WERI-Rb-1 (cell line): ENCODE measurements at places on chromosomes 3 and 15.

GRCh38 chr3:66792086-66792485 lies 206.0 kb upstream of the KBTBD8 start:
- DNase-seq: no peak

DNA sequence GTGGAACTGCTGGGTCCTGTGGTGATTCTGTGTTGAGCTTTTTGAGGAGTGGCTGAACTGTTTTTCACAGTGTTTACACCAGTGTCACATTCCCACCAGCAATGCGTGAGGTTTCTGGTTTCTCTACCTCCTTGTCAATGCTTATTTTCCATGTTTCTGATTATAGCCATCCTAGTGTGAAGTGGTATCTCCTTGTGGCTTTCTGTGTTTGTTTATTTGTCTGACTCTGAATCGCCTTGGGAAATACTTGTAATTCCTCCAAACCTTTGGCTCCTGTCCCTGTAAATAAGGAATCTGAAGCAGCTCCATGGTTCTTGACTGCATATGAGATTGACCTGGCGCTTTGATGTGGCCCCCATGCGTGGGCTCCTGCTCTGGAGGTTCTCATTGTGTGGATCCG lies 20.6 kb downstream of the FAN1 start:
- no peak for DNase-seq

GRCh38 chr3:186400662-186401061 lies 38.6 kb upstream of the DGKG start:
- no peak for DNase-seq

DNA sequence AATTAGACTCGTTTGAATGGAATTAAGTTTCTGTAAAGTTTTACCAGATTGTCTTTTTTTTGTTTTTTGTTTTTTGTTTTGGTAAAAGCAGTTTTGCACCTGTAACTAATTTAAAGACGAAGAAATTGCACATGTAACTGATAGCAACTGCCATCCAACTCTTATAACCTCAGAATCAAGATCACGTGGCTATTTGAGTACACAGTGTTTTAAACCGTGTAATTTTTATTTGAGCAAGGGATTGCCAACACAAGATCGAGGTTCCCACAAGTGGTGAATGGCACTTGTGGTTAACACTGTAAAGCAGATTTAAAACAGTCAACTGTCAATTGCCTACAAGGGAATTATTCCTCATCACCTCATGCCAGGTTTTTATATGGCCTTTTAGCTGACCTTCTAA lies 67.3 kb downstream of the PPARG start:
- DNase-seq: no peak

- no peak for DNase-seq
These were observed 54.3 kb upstream of the SGO1 start for GRCh38 chr3:20240154-20240883.

- peak; percentile 60 for DNase-seq
These were observed 19.4 kb upstream of the UBE2E2 start for GRCh38 chr3:23183731-23184130.

GRCh38 chr3:128508852-128509251 lies 15.9 kb upstream of the GATA2 start:
- no peak for DNase-seq

GRCh38 chr3:154018100-154018696 lies 103.0 kb upstream of the ARHGEF26 start:
- peak; percentile 61 for DNase-seq

GRCh38 chr3:176595307-176595706 lies 602.0 kb downstream of the TBL1XR1 start:
- DNase-seq: no peak

DNA sequence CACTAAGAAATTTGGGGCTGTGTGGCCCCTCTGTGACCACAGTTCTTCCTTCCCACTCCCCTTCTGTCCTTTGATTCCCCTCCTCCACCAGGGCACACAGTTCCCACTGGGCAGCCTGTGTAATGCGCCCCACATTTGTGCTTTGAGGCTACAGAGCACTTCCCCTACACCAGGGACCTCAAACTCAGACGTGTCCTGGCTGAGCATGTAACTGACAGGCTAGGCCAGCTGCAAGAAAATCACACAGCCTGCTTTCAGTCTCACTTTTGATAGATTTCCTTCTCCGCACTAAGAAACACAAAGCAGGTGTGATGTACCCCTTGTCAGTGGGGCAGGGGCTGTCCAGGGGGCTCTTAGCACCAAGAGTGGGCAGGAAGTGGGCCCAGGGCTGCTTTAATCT lies 29.6 kb downstream of the PRKCD start:
- no peak for DNase-seq

DNA sequence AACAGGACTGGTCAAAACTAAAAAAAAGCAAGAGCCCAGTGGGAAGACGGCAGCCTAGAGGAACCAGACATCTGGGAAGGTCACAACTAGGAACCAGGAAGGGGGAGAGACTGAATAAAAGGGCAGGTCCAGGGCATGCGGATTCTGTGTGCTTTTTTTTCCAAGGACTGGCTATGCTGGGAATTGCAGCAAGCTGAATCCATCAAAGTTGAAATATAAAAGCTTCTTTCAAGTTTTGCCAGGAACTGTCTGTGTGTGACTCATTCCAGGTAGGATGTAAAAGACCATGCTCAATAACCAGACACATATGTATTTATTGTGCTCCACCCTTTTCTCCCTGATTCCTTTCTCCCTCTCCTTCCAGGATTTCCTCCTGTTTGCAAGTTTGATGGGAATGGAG lies 47.9 kb upstream of the CCDC80 start:
- no peak for DNase-seq

DNA sequence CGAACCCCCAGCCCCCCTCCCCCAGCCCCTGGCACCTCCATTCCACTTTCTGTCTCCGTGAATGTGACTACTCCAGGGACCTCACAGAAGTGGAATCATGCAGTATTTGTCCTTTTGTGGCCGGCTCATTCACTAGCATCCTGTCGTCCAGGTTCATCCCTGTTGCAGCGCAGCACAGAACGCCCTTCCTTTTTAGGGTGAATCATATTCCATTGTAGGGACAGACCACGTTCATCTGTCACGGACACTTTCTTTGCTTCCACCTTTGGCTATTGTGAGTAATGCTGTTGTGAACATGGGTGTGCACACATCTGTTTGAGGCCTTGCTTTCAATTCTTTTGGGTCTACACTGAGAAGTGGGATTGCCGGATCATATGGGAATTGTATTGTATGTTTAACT lies 148.9 kb upstream of the IQSEC1 start:
- no peak for DNase-seq

DNA sequence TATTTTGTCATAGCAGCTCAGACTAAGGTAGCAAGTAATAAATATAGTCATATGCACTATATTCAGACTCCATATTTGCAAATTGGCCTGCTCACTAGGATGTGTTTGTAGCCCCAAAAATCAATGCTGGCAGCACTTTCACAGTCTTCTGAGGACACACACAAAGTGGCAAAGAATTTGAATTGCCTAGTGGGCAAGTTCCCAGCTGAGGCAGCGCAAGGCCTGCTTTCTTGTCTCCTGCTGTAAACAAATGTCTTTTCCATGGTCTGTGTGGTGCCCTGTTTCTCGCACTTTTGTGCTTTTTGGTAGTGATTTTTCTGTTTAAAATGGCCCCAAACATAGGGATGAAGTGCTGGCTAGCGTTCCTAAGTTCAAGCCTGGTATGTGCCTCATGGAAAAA lies 416.0 kb downstream of the OCA2 start:
- no peak for DNase-seq

DNA sequence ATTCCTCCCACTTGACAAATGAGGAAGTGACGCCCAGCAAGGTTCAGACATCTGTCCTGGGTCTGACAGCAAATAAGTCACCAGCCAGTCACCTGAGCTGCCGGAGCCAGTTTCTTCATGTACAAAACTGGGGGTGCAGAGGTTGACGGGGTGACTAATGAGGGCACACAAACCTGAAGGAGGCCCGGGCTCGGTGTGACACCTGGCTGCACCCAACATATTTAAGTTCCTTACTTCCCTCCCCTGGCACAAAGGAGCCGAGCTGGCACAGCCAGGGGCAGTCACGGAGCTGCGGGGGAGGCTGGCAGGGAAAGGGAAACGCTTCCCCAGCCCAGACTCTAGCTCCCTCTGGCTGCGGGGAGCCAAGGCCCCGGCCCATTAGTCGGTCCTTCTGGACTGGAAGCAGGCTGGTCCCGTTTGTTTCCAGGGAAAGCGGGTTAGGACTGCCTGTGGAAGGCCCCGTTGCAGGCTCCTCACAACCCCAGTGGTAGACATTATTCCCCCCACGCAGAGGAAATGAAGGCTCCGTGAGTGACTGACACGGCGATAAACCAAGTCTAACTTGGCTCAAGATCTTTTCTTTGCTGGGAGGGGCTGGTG lies 2.3 kb downstream of the FBXL22 start:
- peak; percentile 61 for DNase-seq

- no peak for DNase-seq
These were observed 28.7 kb upstream of the GBE1 start for GRCh38 chr3:81790117-81790516.

DNA sequence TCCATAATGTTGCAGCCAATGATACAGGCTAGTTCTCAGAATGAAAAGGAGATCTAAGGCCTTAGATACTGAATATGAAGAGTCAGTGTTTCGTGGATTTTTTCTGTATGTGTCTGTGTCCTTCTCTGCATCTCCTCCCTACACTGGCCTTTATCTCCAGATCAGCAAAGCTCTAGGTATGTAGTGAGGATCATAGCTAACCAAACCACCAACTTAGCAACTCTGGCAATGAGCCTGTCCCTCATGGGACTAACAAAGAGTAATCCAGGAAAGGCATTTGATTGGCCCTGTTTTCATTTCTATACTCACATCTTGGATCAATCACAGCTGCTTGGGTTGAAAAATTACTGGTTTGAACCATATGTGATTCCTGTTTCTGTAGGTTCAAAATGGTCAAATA lies 18.6 kb upstream of the CNTN3 start:
- no peak for DNase-seq

DNA sequence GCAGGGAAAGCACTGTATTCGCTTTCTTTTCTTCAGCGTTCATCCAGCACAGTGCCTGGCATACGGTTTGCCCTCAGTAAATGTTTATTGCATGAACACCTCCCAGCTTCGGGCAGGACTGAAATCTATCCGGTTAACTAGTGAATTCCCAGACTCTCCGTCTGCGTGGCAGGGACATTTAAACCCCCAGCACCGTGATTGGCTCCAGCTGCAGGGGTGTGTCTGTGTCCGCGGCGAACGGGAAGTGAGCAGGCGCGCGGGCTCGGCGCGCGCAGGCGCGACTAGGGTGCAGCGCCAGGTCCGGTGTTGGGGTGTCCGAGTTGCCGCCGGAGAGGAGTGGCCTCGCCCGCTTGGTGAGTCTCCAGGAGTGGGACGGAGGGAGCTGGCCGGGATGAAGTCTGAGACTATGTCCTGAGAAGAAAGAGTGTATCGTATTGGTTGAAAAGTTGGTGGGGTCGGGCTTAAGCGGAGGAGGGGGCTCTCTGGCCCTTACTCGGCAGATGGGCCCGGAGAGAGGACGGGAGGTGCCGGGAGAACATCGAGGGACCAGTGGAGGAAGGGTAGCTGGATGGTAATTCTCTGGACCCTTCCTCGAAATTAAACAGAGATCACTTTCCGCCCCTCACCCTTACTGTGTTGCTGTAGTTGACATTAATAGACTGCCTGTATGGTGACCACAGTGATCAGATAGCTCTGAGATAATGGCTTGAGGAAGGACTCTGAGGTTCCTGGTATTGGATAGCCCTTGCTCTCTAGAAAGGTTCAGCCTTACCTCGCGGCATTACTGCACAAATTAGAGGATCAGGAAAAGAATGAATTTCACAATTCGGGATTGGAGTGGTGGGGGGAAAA lies at the start of gene SNAP23:
Gene SNAP23, plus strand, starts transcription at position 274 of the 852 bp plus-strand sequence. CDS start 16,213 bp downstream, outside the sequence.
- peak; percentile 89 for DNase-seq

DNA sequence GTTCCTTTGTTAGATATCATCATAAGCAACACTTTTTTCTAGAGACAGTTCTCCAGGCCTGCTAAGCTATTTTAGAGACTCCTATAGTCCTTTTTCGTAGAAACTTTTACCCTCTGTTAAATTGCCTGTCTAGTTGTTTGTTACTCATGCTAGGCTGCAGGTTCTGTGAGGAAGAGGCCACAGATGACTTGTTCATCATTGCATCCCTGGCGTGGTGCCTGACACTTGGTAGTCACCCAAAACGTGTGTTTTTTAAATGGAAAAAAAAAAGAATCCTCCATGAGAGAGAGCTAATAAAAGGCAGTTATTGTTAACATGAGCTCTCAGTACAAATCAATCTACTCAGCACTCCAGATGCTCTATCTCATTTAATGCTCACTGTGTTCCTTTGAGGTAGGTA lies 35.1 kb downstream of the CCDC54 start:
- no peak for DNase-seq

- DNase-seq: no peak
These were observed at the start of gene ZBED2 for GRCh38 chr3:111595232-111595631. Gene ZBED2 (minus strand): TSS chr3:111595346. CDS start chr3:111594201, 1,145 bp downstream.

DNA sequence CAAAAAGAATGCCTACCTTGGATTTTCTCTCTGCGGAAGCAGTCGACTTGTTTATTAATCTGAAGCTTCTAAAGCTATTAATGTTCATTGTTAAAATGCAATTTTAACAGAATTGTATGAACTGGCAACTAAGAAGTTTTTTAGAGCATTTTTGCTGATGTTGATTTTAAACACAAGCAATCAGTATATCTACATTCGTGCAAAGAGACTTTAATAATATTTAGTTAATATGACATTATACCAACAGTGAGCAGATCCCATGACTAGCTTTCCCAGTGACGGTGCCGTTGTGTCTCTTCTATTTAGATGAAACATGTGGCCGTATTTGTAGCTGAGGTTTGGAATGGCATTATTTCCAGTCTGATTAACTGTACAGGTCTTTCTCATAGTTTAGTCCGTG lies 88.0 kb downstream of the PEX5L start:
- no peak for DNase-seq

GRCh38 chr3:62534326-62534725 lies 161.0 kb upstream of the FEZF2 start:
- DNase-seq: no peak

DNA sequence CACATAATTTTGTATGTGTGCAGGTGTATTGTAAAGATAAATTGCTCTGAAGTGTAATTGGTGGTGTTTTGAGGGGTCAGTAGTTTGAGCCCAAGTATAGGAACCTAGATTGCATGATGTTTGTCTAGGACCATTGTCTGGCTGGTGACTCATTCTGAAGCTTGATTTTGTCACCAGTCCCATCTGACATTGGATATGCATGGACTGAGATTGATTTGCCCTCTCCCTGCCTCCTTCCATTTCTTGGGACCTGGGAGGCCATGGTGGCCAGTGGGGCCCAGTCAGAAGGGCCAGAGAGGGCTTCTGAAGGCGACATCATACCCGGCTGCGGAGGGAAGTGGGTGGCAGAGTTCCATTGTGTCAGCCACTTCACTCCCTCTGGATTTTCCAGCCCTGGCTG lies 62.3 kb downstream of the PDIA5 start:
- no peak for DNase-seq
